ENCODE measurements at places on chromosomes 3 and 15. TPM values are rescaled to one million over a fixed set of nuclear protein-coding genes. Genes with fewer than 3 reads are reported as not detected.

The SLC28A2 gene
- not detected for total RNA-seq

The MYLK gene
- 1.6 TPM for total RNA-seq

The SAMD7 gene
- not detected for total RNA-seq

The RPL22L1 gene
- total RNA-seq = 357 TPM

DNA sequence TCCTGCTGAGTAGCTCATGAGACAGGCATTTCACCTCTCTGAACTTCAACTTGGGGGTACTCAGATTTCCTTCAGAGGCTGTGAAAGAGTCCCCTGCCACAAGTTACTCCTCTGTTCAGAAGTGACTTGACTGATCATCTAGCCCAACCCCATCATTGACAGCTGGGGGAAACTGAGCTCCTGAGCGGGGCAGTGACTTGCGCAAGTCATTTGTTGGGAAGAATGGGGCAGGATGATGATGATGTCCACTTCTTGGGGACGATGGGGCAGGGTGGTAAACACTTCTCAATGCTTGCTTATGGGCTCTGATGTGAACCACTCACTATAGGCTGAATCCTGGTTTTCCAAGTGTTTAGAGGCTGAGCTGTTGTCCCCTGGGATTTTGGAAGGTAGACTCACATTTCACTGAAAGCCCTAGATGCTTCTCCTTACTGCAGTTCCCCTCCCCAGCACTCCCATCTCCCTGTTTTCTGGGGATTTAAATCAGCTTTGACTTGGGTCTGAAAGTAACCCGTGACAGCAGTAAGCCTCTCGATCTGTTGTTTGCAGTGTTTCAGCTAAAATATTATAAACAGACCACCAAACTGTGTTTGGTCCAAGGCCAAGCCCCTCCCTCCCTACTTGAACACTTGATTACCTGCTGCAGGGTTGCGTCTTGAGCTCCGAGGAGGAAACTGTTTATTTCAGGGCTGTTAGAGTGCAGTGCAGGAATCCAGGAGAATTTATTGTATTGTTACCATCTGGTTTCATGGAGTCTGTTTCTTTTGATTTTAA, 25.1 kb downstream of the SMAD3 start:
- DNase-seq = no peak
- H3K27me3 ChIP-seq = no peaks in the 10 kb centered on the region
- peak overlapping the region; percentile 57 for H3K27ac ChIP-seq
- peaks cover 27% of the 10 kb centered on the region for H3K36me3 ChIP-seq
- peak overlapping the region; percentile 33 for H3K4me3 ChIP-seq

DNA sequence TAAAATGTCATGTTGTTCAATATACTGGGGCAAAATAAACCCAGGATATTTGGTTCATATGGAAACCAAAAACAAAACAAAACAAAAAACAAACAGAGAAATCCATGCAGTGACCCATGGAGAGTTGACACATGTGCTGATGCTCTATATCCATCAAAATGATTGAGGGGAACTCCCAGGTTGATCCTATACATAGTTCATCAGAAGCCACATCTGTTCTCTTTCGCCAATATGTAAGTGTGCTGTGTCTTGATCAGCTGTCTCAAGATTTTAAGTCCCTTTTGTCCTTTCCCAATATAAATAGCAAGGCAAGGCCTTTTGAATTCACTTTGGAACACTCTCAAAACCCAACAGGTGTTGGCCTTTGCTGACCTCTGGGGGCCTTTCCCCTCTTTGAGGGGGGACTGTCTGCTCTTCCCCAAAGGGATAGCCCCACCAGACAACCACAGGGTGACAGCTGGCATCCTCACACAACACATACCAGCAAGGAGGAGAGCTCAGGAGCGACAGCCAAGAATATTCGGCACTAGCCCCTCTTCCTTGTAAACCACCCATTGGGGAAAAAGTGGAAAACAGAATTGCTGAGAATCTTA, 209.4 kb upstream of the CD96 start:
- H3K27me3 ChIP-seq = no peaks in the 10 kb centered on the region
- no peak for DNase-seq
- H3K36me3 ChIP-seq = no peaks in the 10 kb centered on the region
- H3K4me1 ChIP-seq = no peaks in the 10 kb centered on the region

GRCh38 chr15:98856532-98856907, 151.1 kb downstream of the PGPEP1L start:
- no peak overlapping the region for H3K27ac ChIP-seq
- no peak overlapping the region for H3K4me3 ChIP-seq

- no peaks in the 10 kb centered on the region for H3K4me1 ChIP-seq
- no peak overlapping the region for H3K27ac ChIP-seq
- H3K27me3 ChIP-seq = no peaks in the 10 kb centered on the region
- H3K36me3 ChIP-seq = peaks cover 12% of the 10 kb centered on the region
- no peak overlapping the region for H3K4me3 ChIP-seq
Observed at GRCh38 chr15:77486542-77487468, 66.1 kb downstream of the HMG20A start.

DNA sequence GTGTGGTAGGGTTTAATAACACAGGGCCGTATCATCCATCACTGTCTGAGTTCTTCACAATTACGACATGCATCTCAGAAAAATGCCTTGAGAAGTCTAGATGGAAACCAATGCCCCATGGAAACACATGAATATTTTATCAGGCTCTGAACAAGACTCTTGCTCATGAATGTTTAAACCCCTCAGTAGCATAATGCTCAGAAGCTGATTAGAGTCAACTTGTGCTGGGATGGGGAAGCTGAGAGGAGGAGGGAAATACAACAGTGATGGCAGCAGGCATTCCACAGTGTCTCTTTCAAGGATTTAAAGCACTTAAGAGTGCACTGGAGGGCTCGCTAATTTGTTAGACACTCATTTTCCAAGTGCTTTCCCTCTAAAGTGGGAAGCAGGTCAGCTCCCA, 3.8 kb downstream of the GPR156 start:
- H3K36me3 ChIP-seq = no peaks in the 10 kb centered on the region
- no peaks in the 10 kb centered on the region for H3K4me1 ChIP-seq
- DNase-seq = no peak

GRCh38 chr3:151541178-151541577, 80.3 kb upstream of the IGSF10 start:
- H3K4me1 ChIP-seq = no peaks in the 10 kb centered on the region
- no peak overlapping the region for H3K27ac ChIP-seq
- no peaks in the 10 kb centered on the region for H3K27me3 ChIP-seq
- H3K36me3 ChIP-seq = no peaks in the 10 kb centered on the region
- H3K4me3 ChIP-seq = no peak overlapping the region

Data from GM12878 (cell line).